ENCODE measurements at places on chromosomes 12 and 14.

GRCh38 chr12:53638057-53638456, 11.9 kb upstream of the ATF7 start:
- no peak for DNase-seq

DNA sequence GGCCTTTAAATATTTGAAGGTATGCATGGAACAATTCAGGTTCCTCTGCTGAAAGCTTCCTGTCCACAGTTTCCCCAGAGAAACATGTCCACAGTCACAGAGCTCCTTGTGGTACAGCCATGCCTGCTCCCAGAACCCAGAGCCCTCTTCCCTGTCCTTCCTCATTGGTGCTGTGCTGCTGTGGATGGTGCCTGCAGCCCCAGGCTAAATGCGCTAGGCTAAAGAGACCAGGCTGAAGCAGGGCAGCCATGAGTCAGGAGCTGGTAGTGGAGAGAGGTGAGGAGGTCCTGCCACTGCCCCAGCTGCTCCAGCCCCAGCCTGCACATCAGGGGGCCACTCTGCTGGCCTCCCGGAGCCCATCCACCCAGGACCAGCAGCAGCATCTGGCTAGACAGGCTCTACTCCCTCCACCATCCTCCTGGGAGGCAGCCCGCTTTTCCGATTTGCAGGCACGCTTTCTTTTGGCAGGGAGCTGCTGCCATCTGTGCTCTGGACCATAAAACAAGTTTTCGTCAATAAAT, 65.4 kb upstream of the DDX11 start:
- no peak for DNase-seq

DNA sequence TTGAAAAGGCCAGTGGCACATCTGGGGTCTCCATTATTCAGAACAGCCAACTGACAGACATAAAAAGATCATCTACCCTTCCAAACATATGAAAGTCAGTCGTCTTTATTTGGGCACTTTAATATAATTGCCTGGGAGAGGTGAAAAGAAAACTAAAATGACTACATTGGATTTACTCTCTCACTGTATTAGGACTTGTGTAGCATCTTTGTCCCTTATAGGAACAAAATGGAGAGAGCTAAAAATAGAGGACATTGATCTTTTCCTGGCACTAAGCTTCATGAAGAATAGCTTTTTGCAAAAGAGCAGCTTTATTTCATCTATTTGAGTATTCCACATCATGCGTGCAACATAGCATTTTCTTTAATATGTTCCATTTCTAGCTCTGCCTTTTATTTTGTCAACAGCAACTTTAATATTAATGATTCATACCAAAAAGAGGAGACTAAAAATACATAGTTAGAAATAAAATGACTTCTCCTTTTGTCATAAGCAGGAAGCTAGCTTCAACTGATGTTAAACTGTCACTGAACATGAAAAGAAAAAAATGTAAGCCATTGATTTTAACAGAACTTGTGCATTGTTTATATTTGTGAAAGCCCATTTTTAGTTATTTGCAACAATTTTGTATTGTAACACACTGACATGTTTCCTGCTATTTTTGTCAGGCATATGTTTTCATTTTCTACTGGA, 254.6 kb downstream of the SEC23A start:
- DNase-seq = no peak

DNA sequence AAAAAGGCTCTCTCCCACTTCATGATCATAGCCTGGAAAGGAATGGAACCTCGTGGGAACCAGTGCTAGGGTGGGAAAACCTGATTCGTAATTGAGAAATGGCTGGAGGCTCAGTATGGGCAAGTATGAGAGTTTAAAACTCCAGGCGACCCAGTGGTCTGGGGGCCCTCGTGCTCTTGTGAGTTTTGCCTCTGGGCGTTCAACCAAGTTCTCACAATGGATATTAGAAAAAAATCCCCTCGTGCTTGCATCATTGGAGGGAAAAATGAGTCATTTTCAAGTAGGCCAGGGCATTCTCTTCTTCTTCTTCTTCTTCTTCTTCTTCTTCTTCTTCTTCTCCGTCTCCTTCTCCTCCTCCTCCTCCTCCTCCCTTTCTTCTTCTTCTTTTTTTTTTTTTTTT, 39.0 kb downstream of the GPR68 start:
- no peak for DNase-seq

DNA sequence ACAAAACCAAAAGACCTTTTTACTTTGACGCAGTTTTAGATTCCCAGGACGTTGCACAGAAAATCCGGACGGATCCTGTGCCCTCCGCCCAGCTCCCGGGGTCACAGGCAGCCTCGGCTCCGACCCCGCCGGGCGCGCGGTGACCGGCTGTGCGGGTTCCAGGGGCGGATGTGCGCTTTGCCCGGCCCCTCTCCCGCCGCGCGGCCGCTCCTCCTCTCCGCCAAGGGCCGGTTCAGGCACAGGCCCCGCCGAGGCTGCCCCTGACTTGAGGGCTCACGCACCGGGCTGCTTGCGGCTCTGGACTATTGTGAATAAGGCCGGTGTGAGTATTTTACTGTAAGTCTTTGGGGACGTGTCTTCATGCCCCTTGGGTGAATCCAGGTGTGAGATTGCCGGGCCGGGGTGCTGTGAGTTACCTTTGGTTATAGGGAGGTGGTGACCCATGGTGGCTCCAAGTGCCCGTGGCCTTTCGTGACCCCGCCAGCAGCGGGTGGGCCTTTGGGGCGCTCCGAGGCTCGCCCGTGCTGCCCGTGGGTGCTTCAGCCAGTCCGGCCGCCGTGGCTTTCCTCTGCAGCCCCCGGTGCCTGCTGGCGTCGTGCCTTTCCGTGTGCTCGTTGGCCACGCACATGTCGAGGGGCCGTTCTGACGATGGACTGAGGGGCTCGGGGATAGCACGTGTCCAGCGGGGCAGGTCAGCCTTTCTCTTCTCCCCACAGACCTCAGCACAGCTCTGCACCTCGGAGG, 45.9 kb downstream of the NOC4L start:
- DNase-seq = no peak

DNA sequence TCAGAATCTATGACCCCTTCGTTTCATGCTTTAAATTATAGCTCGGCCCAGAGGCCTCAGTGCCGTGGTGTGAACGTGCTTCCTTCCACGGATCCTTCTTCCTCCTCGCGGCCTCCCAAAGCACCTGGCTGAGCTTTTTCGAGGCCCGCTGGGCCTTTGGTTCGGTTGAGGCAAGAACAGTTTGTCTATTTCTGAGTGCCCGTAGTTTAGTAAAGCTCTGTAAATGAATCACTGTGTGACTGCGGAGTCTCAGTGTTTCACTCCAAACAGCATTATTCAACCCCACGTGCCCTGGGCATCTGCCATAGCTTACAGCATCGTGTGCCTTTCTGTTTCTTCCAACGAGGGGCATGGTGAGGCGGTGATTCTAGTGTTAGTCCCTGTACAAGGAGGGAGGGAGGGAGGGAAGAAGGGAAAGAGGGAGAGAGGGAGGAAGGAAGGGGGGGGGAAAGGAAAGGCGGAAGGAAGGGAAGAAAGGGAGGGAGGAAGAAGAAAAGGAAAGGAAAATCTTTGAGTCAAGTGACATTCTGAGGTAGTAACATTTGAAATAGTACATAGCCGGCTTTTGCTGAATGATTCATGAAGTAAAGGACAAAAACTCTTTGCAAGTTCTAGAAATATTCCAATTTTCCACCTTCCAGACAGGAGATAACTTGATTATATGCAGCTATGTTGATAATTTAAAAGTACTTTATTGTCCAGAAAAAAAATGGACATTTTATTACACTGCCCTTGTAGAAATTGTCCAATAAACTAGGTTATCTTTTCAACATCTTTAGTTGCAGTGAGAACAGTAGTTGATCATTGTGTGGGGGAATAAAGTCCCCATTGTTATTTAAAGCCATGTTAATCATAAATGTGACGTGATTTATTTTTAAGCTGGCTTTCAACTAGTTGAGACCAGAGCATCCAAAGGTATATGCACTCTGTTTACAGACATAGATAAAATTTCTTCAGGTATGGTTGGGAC, 1.2 kb upstream of the TRIM9 start:
- peak; percentile 27 for DNase-seq

- no peak for DNase-seq
These were observed 425.0 kb downstream of the SNAPC1 start for GRCh38 chr14:62187265-62187664.

GRCh38 chr12:120019197-120019596, 30.2 kb downstream of the BICDL1 start:
- DNase-seq = no peak

GRCh38 chr12:72272091-72272661, at the start of gene TRHDE:
Gene TRHDE, plus strand, starts transcription at chr12:72272370. Its CDS starts 274 bp downstream, at chr12:72272644.
- DNase-seq = no peak

DNA sequence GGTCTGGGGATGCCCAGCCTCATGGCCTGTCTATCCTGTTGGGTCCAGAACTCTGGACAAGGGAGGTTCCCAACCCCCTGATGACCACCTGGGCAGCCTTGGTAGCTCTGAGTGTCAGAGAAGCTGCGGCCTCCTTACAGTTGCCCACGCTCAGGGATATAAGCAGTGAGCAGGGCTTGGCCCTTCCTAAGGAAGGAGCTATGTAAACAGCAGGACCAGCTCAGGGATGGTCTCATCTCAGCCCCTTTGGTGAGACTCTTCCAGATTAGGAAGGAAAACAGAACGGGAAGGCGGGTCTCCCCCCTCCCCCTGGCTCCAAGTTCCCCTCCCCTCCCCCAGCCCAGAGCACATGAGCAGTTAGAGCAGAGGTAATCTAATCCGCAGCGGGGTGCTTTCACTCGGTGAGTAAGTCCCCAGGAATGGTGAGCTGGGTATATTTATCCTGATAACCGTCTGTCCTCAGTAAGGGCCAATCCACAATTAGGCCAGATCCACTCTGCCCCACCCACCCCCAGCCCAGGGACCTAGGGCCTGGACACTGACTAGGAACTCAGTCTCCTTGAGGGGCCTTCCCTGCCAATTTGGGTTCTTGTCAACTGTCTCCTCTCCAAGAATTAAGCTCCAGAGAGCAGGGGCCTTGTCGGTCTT, 29.5 kb upstream of the RPLP0 start:
- no peak for DNase-seq

GRCh38 chr12:121916719-121917118, 1.7 kb upstream of the CFAP251 start:
- DNase-seq = peak; percentile 31

GRCh38 chr12:113857371-113857770, 108.8 kb downstream of the RBM19 start:
- DNase-seq = no peak

GRCh38 chr14:77649326-77649725, 32.9 kb upstream of the SPTLC2 start:
- DNase-seq = no peak

DNA sequence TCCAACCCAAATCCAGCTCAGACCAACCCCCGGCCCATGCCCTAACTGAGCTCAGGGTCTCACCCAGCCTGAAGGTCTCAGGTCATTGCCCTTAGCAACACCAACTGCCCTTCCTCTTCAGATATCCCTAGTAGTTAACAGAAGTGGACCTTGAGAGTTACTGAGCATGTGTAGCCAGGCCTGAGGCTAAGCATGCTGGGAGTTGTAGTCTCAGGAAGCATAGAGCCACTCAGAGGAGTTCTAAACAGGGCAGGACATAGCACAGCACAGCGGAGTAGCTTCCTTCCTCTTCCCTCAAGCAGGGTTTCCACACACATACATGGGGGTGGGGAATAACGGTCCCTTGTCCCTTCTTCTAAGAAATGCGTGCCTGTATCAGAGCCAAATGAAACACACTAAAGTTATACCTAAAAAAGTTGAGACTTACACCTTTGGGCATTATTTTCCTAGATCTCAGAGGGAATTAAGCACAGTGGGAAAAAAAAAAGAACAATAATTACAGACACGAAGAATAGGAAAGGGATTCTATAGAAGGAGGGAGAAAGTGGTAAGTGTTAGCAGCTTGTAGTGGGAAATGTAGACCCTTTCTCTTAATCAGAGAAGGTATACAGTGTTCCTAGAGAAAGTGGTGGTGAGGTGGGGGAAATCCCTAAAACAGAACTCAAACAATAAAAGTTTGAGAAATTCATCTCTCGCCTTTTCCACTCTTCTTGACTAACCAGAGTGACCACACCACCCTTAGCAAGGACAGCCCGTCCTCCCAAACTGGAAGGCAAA, 4.4 kb downstream of the KMT2D start:
- peak; percentile 72 for DNase-seq

GRCh38 chr12:105622220-105622619, 291.7 kb downstream of the C12orf75 start:
- DNase-seq = no peak

- DNase-seq = no peak
These were observed 183.6 kb downstream of the CRADD start for GRCh38 chr12:93860668-93861373.

GRCh38 chr12:80162177-80162576, 62.8 kb downstream of the OTOGL start:
- no peak for DNase-seq

GRCh38 chr14:67665868-67666267, 8.6 kb downstream of the VTI1B start:
- DNase-seq = no peak

Measured in activated naive CD4-positive, alpha-beta T cell treated with anti-CD3 and anti-CD28 coated beads, Interleukin-2, amount 10 ng/mL, durations not matched to agents 7 days and 5 days (primary cell).